Retina (tissue), 1 donor: ENCODE measurements at places on chromosomes 5 and 9.

- no peak for DNase-seq
These were observed 150.1 kb downstream of the RNF180 start for GRCh38 chr5:64315778-64316177.

DNA sequence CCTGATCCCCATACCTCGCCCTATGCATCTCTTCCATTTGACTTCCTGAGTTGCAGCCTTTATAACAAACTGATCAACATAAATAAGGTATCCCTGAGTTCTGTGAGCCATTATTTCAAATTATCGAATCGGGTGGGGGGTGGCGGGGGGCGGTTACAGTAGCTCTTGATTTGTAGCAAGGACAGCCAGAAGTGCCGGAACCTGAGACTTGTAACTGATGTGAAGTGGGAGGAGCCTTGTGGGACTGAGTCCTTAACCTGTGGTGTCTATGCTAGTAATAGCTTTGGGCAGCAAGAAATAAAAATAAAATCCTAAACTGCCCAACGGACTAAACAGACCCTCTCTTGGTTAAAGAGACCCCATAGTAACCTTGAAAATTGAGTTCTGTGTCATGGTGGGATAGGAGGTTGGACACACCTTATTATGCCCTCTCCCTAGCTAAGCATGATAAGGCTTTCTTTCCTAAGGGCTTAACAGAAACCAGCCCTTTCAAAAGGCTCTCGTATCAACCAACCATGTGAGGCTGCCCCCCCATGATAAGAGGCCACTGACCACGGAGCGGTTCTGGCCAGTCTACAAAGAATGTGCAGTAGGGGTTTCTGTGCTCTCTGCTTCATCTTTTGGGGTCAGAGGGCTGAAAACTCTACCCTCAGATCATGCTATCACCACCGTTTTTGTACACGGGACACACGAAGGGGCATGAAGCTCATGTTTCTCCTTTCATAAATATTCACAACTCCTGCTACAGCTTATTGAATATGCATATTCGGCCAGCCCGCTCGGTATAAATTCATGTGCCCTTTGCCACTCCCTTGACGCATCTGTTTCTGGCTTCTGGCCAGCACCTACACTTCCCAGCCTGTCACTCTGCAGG is 39.5 kb upstream of the IQGAP2 start:
- DNase-seq = no peak

GRCh38 chr5:172178991-172179989 is 8.7 kb downstream of the STK10 start:
- no peak for DNase-seq

DNA sequence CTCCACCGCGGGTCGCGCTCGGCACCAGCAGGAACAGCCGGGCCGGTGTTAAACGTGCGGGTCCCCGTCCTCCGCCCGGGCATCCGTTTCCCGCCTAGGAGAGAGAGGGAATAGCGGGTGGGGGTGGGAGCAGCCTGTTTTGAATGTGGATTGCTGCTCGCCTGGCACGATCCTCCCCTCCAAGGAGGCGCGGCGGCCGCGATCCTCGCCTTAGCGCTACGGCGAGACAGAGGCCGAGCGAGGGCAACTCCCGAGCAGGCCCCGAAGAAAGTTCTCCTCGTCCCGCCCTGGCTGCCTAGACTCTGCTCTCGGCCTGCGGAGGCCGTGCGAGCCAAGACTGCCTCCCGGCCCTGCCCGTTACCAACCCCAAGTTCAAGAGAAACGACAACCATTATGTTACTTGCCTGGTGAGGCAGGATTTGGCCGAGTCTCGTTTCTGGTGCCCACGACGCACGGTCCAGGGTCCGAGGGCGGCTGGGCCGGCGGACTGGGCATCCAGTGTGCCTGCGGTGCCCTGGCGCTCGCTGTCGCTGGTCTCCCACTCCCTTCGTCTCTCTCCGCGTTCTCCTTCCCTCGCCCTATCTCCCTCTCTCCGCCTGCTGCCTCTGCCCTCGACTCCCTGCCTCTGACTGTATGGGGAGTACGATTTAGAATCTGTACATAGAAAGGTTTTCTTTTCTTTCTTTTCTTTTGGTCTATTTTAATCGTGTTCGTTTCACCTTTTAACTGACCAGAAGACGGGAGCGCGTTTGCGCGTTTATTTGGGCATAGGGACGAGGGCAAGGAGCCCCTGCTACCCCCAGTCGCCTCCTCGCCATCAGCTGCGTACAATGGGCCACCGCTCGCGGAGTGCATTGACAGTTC is 724 bp downstream of the NR2F1-AS1 start:
- peak; percentile 90 for DNase-seq

DNA sequence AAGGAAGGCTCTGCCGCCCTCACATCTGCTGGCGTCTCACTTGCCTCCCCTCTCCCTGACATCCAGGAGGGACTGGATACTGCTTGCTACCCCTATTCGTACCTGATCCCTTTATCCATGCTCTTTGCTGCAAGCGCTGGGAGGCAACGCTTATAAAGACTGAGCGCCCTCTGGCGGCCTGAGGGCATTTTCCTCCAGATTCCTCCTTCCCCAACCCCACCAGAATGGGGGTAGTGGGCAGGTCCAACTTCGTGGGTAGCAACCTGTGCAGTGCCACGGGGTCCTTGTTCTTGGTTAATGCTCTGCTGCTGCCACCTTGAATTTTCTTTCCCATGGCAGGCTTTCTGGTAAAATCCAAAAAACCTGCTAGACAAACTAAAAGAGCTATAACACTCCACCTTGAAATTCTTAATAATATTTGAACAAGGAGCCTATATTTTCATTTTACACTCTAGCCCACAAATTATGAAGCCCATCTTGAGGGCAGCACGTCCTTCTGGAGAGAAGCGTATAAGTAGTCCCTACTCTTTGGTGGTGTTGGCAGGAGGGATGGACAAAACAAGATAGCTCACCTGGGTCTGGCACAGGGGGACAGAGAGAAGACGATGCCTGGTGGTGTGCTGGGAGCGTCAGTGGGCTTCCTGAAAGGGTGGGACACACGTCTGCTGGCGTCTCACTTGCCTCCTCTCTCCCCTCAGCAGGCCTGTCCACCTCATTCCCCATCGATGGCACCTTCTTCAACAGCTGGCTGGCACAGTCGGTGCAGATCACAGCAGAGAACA is 52.5 kb downstream of the JADE2 start:
- peak; percentile 89 for DNase-seq

GRCh38 chr5:15008476-15008875 is 136.9 kb upstream of the ANKH start:
- no peak for DNase-seq

DNA sequence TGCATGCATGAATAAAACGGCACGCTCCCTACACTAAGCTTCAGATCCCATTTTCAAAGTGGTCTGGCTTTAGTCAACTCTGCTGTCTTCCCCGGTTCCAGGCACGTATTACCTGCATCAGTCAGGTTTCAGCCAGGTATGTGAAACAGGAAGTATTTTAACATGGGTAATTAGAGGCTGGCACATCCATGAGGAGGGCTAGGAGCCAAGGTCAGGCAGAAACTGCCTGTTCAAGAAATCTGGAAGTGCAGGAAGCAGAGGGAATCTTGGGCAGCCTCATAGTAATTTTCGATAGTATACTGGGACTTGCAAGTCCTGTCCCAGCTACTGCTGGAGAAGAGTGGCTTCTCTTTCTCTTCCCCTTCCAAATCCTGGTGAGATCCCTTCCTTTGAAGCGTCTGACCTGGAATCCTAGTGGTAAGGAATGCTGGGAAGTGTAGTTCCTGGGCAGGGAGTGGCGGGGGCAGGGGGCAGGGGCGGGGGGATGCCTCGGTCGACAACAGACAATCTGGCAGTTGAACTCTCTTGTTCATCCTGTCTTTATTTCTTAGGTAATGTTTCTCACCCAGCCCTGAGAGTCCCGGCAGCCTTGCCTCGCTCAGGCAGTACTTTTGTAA is 403.1 kb downstream of the TLE4 start:
- no peak for DNase-seq

- no peak for DNase-seq
These were observed 2.8 kb downstream of the PDLIM7 start for GRCh38 chr5:177494346-177495195.

- no peak for DNase-seq
These were observed 20.8 kb upstream of the CKMT2 start for GRCh38 chr5:81212211-81212751.

DNA sequence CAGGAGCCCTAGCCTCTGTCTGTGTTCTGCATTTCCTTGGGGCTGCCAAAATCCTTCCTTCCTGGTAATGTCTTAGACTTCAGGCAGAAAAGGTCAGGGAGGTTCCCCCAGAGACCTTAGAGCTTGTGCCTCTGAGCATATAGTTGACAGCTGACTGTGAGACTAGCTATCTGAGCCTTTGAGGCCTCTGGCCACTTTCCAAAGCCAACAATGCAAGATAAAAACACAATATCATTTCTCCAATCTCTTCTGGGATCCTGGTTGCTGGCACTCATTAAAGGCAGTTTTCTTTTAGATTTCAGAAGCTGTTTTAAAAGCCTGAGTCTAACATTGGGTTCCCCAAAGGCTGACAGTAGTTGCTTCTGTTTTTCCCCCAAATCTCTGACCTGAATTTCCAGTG is 13.2 kb upstream of the GLRA1 start:
- DNase-seq = no peak

- DNase-seq = no peak
These were observed 10.4 kb downstream of the CCDC127 start for GRCh38 chr5:207599-207998.

GRCh38 chr5:79503794-79504495 is 10.0 kb downstream of the HOMER1 start:
- no peak for DNase-seq

DNA sequence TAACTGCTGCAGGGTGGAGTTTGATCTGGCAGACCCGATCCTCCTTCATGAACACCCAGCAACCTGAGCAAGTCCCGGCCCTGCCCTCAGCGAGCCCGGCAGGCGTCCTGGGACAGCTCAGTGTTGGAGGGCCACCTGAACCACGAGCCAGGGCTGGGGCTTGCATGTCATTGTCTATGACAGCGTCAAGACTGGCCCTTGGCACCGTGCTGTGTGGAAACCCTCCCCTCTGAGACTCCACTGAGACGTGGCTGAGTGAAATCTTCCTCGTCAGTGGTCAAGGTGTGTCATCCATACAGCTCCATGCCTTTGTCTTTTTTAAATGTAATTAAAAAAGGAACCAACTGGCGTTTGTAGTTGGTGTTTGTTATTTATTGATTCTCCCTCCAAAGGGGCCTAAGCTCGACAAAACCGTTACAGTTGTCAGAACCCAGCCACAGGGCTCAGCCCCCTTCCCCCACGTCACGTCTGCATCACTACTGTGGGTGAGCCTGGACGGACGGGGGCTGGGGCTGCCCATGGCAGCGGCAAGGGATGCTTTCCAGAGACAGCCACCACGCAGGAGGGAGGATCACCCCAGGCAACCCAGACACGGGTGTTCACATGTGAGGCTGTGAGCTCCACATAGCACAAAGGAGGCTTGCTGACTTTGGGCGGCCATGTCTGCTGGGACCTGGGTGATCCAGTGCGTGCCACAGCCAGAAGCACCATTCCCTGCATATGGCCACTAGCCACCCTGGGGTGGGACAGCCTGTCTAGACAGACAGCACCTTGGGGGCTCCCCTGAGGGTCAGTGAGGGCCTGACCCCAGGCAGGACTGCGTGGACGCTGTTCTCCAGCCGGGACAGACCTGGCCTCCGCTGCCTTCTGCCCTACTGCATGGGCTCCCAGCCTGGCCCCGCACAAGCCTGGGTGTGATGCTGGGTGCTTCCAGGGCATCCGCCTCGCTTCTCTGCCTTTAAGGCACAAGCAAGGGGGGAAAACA is 7.3 kb downstream of the UCK1 start:
- DNase-seq = no peak

GRCh38 chr9:2849941-2850340 is 6.0 kb upstream of the PUM3 start:
- peak; percentile 28 for DNase-seq

DNA sequence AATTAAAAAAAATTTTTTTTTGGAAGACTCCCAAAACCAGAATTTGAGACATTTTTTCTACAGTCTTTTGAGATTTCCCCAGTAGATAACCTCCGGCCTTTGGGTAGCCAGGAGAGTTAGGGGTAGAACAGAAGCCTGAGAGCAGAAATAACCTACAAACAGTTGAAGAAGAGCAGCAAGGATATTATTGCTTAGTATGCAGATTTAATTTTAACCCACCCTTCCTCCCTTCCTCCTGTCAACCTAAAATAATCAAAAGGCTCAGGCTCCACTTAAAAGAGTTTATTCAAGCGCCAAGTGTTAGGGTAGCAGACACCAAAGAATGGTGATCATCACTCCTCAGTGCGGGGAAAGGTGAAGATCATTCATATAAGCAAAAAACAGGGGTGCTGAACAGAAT is 17.4 kb upstream of the FAM120A start:
- no peak for DNase-seq

GRCh38 chr5:151614565-151614964 is 23.4 kb upstream of the FAT2 start:
- DNase-seq = no peak

DNA sequence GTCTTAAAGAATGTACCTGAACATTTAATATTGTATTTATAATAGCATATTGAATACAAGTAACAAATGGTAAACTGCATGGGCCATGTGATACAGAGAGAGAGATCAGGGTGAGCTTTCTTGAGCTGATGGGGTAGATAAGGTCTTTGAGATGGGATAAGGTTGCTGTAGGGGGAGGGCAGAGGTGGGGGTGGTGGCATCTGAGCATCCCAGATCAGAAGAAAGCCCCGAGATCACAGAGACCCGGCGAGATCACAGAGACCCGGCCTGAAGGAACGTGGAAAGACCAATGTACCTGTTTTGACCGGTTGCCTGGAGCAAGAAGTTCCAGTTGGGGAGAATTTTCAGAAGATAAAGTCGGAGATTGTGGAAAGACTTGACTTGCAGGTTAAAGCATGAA is 6.6 kb downstream of the SMARCA2 start:
- no peak for DNase-seq

GRCh38 chr9:72255569-72255968 is 106.3 kb downstream of the GDA start:
- DNase-seq = no peak

DNA sequence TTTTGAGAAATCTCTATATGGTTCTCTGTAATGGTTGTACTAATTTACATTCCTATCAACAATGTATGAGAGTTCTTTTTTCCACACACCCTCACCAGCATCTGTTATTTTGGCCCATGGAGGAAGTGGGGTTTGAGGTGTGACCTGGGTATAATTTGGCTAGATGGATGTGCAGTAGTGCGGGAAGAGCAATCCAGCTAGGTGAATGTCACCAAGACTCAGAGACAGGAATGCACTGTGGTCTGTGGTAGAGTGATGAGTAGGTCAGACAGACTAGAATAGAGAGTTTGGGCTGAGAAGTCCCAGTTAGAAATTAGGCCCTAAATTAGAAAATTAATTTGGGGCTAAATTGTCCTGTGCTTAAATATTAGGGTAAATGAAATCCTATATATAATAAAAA is 32.8 kb upstream of the PIP5K1B start:
- no peak for DNase-seq

GRCh38 chr9:127506814-127507750 is 55.8 kb downstream of the LRSAM1 start:
- DNase-seq = no peak

DNA sequence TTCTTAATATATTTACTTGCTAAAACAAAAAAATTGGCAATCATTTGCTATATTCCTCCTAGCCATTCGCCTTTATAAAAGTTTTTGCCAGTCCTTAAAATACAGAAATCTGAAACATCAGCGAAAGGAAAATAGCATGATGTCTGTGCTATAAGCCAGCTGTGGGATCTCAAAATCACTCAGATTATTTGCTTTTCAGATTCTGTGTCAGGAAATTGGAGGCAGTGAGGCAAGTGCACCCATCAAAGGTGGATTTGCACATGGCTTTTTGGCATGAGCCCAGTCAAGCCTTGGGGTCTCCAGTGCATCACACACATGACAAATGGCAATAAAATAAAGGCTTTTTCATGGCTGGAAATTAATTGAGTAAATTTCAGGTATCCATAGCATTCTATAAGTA is 196.8 kb upstream of the DAPK1 start:
- DNase-seq = no peak
